Activated naive CD8-positive, alpha-beta T cell treated with anti-CD3 and anti-CD28 coated beads, Interleukin-2, amount 10 ng/mL, durations not matched to agents 7 days and 5 days (primary cell): ENCODE measurements at places on chromosomes 4 and X.

DNA sequence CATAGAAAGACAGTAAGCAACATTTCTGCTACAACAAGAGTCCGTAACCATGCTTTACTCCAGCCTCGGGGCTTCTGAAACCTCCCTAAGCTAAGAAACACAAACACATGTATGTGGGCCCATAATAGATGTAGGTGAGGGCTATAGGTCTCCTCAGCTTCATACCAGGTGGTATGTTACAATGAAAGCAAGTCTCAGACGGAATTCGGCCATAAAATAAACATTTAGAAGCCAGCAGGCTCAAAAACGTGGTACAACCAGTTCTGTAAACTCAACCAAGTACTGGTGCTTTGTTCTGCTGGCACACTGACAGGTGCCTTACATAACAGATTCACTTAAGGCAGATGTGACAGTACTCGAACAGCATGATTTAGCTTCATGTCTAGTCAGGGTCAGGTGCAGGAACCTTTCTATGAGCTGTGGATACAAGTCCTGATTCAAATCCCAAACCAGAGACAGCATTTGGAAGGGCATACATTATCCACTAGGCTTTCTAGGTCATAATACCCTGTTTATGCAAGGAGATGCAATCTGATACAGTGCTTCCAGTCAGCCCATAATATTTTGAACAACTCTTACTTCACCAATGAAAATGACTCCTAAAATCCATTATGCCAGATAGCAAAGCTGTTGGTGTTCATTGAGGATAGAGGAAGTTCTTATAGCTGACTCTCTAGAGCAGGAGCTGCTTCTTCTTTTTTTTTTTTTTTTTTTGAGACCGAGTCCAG, 113.8 kb upstream of the ENPP6 start:
- no peak overlapping the region for H3K4me3 ChIP-seq
- no peak for DNase-seq
- H3K4me1 ChIP-seq: peaks cover 20% of the 10 kb centered on the region
- H3K27ac ChIP-seq: no peak overlapping the region
- H3K27me3 ChIP-seq: no peaks in the 10 kb centered on the region

DNA sequence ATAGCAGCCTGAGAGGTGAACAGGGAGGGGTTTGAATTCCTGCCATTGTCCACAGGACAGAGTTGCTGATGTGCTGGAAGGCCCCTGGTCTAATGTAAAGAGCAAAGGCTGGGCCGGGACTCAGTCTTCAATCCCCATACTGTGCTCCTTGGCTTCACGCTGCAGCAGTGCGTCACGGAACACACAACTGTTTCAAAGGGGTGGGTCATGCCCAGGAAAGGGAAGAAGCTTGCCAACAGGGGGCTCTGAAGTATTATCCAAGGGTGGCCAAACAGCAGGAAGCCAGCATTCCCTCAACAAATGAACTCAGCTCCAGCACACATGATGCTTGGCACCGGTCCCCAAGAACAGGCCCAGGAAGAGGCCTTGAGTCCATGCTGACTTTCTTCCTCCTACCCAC, 122.5 kb downstream of the NFKB1 start:
- DNase-seq: no peak
- H3K27ac ChIP-seq: no peak overlapping the region
- H3K4me3 ChIP-seq: no peak overlapping the region

GRCh38 chr4:168877511-168878491, 132.3 kb downstream of the CBR4 start:
- H3K4me3 ChIP-seq: peak overlapping the region; percentile 81
- peaks cover 5% of the 10 kb centered on the region for H3K4me1 ChIP-seq

GRCh38 chr4:124322234-124323065, 390.1 kb downstream of the ANKRD50 start:
- no peak overlapping the region for H3K27ac ChIP-seq
- no peak for DNase-seq
- no peaks in the 10 kb centered on the region for H3K36me3 ChIP-seq
- H3K27me3 ChIP-seq: peaks cover 3% of the 10 kb centered on the region
- no peaks in the 10 kb centered on the region for H3K4me1 ChIP-seq

DNA sequence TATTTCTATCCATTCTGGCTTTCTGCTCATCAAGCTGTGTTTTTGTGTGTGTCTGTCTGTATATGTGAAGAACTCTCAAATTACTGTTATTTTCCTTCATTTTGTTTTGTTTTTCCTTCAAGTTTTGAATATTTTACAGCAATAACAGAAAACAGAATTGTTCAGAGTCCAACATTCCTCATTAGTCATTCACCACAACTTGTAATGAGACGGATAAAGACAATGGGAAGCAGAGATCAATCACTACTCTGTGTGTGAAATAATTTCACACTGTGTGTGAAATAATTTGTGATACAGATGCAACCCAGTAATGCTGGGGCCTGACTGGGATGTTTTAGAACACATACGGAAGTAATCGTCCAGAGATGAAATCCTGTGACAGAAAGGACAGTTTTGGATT, 55.2 kb downstream of the HPGD start:
- no peak overlapping the region for H3K27ac ChIP-seq
- no peaks in the 10 kb centered on the region for H3K4me1 ChIP-seq
- H3K27me3 ChIP-seq: peaks cover 6% of the 10 kb centered on the region
- DNase-seq: no peak
